ENCODE measurements at places on chromosomes 4 and X.

- no peak for DNase-seq
These were observed 47.9 kb downstream of the TMEM131L start for GRCh38 chr4:153514001-153514526.

DNA sequence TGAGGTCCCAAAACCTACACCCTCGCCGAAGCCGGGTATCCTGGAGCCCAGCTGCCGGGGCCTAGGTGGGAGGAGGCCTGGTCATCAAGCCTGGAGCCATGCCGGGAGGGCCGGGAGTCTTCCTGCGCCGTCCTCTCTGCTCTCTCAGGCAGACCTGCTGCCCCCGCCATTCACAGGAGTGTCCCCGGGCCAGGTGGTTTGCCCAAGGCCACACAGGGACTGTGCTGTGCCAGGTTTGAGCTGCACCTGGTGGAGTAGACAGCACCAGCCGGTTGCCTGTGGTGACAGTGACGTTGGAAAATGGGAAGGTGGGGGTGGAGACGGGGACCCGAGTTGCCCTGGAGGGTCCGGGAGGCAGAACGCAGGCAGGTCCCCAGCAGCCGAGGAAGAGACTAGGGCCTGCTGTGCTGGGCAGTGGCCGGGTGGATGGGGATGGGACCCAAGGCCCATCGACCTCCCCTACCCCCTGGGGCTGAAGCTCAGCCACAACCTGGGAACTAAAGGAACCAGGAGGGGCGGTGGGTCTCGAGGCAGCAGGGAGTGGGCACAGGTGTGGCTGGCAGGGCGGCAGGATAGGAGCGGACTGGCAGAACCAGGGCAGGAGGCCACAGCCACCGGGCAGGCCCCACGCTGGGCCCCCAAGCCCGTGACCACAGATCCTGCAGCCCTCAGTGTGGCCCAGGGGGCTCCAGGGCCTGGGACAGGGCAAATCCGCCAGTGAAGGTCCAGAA, 9.5 kb downstream of the DOK7 start:
- no peak for DNase-seq

DNA sequence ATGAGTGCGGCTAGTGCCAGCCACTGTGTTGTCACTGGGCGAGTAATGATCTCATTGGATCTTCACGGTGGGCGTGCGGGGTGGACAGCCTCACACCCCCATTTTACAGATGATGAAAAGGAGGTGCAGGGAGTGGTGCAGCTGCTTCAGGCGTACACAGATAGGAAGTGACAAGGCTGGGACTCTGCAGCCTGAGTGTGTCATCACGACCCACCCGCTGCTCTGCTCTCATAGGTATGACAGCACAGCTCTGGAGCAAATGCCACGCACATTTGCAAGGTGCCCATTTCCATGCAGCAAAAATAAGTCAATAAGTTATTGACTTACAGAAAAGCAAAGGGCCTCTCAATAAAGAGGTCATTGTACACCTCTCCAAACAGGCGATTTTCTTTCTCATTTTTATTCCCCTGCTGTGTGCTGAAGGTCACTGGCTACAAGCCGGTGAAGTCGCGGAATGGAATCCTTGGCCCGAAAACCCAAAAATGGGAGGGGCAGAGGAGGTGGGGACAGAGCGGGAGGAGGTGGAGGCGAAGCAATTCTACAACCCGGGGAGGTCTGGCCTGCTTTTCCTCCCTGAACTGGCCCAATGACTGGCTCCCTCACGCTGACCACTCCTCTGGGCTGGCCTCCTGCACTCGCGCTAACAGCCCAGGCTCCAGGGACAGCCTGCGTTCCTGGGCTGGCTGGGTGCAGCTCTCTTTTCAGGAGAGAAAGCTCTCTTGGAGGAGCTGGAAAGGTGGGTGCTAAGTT, at the start of gene SOD3:
TSS of gene SOD3 (plus strand) at position 658 of the 750 bp plus-strand sequence. CDS start 3,949 bp downstream, outside the sequence.
- DNase-seq = no peak

DNA sequence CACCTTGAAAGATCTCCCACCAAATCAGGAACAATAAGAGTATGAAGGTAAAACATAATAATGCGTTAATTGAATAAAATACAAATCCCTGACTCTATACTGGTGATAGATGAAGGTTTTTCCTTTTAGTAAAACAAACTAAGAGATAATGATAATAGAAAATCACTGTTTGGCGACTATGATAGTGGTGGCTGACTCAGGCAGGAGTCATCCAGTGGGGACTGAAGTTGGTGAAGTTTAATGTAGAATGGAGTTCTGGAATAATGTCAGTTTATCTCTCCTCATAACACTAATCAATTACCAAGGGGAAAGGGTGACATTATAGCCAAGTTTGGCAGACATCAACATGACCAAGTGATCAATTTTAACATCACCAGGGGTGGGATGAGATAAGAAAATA, 21.3 kb downstream of the ABCG2 start:
- no peak for DNase-seq

- DNase-seq = no peak
These were observed 371.8 kb upstream of the FTHL17 start for GRCh38 chrX:31443654-31444053.

DNA sequence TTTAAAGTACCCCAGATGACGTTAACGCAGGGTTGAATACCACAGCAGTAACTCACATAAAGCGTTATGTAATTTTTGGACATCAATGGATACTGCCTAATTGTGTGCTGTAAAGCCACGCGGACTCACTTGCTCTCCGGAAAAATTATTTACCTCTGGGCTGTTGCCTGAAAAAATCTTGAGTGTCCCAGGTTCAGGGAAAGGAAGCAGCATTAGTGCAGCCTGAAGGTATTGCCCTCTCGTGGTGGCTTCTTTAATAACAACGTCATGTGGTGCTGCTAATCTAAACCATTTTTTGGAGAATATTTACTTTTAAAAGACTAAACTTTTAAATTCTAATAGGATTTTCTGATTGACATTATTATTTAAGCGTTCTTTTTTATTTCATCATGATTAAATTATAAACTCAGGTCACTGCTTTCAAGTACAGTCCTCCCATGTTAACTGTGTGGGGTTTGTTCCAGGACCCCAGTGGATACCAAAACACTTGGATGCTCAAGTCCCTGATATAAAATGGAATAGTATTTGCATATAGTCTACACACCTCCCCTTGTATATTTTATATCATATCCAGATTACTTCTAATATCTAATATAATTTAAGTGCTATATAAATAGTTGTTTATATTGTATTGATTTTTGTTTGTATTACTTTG, 384.8 kb downstream of the FAM133A start:
- DNase-seq = no peak
